Fibroblast of skin of left quadriceps (primary cell): ENCODE measurements at places on chromosomes 13 and 19.

- DNase-seq, result no peak
These were observed 373.4 kb downstream of the SLITRK1 start for GRCh38 chr13:83508771-83509301.

DNA sequence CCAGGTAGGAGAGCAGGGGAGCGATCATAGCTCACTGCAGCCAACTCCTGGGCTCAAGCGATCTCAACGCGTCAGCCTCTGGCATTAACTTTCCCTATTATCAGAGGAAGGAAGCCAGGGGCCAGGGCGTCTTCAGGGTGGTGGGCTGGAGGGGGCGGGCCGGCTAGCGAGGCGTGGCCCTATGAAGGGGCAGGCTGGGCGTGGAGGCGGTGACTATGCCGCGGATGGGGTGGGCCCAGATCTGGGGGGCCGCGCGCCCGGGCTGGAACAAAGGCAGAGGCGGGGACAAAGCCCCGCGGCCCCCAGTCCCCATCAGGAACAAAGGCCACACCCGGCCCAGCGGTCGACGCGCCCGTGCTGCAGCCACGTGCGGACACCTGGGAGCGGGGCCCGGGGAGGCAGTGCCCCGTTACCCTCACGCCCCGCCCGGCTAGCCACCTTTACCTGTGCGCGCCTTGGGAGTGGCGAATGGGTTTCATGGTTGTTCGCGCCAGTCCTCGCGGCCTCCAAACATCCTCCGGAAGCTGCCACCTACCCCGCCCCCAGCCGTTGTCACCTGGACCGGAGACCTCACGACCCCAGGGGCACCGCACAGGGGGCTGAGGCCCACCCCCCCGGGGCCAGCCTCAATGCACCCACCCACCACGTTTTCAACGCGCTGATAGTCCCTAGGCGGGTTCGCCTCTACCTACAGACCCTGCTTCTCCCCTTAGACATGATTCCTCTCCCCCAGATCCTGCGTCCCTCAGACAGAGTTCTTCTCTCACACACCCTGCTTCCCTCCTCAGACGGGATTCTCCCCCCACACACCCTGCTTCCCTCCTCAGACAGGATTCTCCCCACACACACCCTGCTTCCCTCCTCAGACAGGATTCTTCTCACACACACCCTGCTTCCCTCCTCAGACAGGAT is 5.4 kb upstream of the TRIM28 start:
- no peak for DNase-seq

DNA sequence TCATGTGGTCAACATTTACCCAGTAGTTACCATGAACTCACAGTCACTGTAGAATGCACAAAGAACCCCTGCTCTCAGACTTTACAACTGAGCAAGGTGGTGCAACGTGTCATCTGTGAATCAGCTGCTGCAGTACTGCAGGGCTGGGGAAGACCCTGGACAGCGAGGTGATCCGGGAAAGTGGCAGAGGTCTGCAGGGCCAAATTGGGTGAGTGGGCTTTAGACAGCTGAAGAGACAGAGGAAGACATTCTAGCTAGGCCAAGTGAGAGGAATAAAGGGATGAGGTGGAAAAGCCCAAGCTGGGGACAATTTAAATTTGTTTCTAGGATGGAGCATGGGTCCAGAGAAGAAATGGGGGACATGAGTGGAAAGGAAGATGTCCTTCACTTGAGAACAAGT is 270.5 kb downstream of the DCLK1 start:
- DNase-seq, result no peak

DNA sequence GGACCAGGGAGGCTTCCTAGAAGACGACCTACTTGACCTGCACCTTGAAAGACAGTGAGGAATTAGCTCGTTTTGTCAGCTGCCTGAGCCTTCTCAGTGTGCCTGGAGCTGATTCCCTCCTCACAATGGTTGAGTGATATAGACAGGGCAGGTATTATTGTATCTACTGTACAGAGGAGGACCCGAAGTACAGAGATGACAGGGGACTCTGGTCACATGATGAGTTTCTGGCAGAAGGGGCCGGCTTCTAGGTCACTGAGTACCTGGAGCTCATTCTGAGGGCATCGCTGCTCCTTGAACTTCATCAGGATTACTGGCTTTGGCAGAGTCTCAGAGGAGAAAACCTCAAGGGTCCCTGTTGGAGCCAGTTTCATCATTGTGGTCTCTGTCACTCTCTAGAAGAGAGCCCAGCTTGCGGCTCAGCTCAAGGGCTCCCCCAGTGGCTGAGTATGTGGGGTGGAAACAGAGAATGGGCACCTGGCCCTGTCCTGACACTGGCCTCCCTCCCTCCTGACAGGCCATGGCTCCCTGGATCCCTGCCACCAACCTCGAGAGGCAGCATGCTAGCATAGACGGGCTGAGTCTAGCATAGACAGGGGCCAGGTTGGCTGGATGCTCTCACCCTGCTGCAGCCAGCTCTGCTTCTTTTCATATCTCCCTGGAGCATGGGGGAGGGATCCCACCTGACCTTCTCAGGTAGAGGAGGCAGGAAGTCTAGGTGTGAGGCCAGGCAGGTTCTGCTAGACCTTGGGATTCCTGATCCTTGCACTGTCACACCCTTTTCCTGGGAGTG is 38.7 kb downstream of the NFIX start:
- DNase-seq, result no peak

DNA sequence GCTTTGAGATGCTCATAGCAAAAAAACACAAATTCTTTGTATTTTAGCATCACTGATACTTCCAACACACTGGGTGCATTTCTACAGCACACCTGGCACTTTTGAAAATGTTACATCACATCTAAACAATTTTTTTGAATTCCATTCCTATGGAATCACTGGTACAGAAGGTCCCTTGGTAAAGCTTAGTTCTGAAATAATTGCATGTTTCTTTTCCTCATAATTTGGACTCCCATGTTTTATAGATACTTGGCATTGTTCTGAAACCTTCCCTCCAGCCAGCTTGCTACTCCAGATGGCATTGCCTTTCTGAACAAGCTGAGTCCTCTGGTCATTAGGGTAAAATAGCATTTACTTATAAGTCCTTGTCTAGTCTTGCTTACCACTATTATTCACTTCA is 481.3 kb upstream of the GPC6 start:
- no peak for DNase-seq

DNA sequence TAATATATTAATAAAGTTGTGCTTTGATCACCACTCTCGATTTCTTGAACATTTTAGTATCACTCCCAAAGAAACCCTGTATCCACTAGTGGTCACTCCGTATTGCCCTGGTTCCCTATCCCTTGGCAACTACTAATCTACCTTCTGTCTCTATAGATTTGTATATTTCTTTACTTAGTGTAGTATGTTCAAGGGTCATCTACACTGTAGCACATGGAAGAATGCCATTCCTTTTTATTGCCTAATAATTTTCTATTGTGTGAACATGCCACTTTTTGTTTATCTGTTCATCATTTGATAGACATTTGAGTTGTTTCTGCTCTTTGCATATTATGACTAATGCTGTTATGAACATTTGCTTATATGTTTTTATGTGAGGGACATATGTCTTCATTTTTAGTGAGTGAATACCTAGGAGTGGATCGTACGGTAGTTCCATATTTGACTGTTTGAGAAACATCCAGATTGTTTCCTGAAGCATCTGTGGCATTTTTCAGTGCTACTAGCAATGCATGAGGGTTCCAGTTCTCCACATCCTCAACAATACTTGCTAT is 254.0 kb downstream of the GPC6 start:
- no peak for DNase-seq

GRCh38 chr19:9862938-9863337 is 27.8 kb downstream of the PIN1 start:
- DNase-seq, result no peak

DNA sequence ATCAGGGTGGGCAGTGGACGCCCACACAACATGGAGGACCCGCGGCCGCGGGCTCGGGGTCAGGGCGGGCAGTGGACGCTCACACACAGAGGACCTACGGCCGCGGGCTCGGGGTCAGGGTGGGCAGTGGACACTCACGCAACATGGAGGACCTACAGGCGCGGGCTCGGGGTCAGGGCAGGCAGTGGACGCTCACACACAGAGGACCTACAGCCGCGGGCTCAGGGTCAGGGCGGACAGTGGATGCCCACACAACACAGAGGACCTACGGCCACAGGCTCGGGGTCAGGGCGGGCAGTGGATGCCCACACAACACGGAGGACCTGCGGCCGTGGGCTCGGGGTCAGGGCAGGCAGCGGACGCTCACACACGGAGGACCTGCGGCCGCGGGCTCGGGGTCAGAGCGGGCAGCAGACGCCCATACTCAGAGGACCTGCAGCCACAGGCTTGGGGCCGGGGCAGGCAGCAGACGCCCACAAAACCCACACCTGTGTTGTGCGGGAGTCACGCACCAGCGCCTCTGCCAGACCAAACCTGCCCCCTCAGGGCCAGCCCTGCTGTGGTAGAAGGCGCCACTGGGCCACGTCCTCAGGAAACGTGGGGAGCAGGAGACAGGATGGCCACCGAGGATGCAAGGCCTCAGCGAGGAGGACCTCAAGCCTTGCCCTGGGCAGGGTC is 27.6 kb upstream of the C13orf46 start:
- no peak for DNase-seq

GRCh38 chr19:2524840-2525723 is 49.2 kb downstream of the GADD45B start:
- DNase-seq, result no peak

GRCh38 chr13:92966900-92967299 is 259.7 kb upstream of the GPC6 start:
- DNase-seq, result no peak

GRCh38 chr19:34134190-34135053 is 37.9 kb upstream of the LSM14A start:
- peak; percentile 58 for DNase-seq

DNA sequence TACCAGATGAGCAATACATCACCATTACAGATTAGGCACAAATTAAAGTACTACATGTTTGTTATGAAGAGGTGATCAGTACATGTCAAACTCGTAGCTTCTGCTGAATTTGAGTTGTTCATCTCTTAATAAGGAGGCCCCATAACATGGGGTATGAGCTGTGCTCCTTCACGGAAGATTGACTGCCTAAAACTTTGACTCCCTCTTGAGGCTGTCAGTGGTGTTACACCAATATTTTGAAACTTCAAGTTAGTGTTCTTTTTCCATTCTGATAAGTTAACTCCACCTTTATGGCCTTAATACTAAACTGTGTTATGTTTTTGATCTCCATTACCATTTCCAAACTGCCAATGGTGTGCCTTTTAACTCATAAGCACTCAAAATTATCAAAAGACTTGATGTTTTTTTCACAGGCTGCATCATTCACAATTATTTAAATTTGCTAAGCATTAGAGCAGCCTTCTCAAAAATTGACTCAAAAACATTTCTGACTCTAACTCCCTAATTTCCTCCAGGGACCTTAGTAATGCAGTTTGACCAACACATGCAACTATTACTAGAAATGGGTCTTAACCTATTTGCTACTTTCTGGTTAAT is 1591.5 kb downstream of the PCDH9 start:
- DNase-seq, result peak; percentile 42

DNA sequence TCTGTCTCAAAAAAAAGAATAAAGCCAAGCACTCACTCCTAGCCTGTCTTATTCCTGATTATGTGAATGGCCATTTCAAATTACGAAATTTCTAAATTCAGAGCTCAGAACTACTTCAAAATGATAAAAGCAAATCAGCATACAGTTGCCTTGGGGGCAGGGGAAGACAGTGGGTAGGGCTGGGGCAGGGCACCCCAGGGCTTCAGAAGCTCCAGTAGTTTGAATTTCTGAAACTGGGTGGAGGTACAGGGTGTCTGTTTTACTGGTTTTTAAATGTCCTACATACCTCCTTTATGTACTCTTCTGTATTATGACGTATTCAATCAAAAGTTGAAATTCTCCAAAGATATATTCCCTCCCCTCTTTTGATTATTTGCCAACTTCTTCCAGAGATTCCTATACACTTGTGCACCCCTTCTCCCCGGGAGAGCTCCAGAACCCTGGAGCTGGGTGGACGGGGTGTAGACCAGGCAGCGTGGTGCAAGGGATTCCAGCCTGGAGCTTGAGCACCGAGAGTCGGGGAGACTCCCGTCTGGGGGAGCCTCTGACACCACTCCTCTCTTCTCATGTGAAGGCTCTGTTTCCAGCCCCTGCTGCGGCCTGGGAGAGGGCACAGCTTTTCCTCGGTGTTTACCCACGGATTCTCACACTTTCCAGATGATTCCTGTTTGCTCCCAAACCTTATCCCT is 84.7 kb upstream of the GPR183 start:
- no peak for DNase-seq

- no peak for DNase-seq
These were observed 2.5 kb upstream of the TMEM59L start for GRCh38 chr19:18610245-18610555.

DNA sequence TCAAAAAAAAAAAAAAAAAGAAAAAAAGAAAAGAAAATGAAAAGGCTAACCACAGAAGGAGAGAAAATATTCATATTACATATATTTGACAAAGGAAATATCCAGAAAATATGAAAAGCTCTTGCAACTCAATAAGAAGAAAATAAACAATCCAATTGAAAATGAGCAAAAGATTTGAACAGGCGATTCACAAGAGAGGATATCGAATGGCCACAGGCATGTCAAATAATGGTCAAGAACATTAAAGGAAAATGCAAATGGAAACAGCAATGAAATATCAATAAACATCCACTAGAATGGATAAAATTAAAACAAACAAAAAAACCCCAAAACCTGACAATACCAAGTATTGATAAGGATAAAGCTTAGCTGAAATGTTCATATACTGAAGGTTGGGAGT is 8.1 kb downstream of the LGALS7 start:
- DNase-seq, result no peak

GRCh38 chr13:40692946-40693345 is 26.5 kb upstream of the FOXO1 start:
- no peak for DNase-seq

DNA sequence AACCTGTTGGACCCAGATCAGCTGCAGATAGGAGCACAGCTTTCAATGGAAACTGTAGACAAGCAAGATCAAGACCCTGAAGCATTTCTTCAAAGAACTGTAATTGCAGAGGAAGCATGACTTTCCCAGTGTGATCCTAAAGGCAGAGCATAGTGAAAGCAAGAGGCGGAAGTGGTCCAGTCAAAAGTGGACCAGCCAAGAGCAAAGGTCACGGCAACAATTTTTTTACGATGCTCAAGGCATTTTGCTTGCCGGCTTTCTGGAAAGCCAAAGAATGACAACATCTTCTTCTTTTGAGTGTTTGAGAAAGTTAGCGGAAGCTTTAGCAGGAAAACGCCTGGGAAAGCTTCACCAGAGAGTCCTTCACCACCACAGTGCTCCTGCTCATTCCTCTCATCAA is 111.6 kb downstream of the RNF17 start:
- DNase-seq, result no peak

- no peak for DNase-seq
These were observed 3.7 kb upstream of the HSH2D start for GRCh38 chr19:16139752-16140151.

DNA sequence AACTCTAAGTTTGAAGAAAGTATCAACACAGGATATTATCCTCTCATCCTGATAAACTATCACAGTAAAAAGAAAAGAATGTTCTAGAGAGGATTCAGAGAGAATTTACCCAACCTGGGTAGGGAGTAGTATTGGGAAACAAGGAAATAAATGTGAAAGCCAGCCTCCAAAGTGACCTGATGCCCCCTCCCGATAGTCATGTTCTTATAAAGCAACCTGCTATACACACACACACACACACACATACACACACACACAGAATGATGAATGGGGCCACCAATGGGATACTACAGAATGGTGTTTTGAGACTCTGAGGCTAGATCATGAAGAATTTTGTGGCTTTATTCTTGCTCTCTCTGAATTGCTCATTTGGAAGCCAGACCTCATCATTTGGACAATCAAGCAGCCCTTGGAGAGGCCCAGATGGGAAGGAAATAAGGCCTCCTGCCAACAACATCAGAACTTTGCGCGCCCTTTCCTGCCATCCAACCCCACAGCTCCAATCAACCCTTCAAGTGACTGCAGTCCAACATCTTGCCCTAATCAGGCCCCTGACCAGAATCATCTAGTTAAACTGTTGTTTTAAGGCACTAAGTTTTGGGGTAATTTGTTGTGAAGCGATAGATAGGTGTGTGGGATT is 807.9 kb upstream of the ARGLU1 start:
- no peak for DNase-seq
